ENCODE measurements at places on chromosomes 6 and 20. TPM values are rescaled to one million over a fixed set of nuclear protein-coding genes. Genes with fewer than 3 reads are reported as not detected.

The ZNF334 gene
- total RNA-seq = 15.2 TPM

The RAET1L gene
- total RNA-seq = not detected

The SUN5 gene
- total RNA-seq = not detected

The MAS1 gene
- total RNA-seq = 0.03 TPM

The C6orf58 gene
- not detected for total RNA-seq

Data from GM23338 (cell line).